ENCODE measurements at places on chromosomes 7 and 10. TPM values are rescaled to one million over a fixed set of nuclear protein-coding genes. Genes with fewer than 3 reads are reported as not detected.

The SNX10 gene
- not detected for total RNA-seq

The TMEM229A gene
- total RNA-seq: not detected

The KCP gene
- not detected for total RNA-seq

The ADCYAP1R1 gene
- not detected for total RNA-seq

The EPO gene
- not detected for total RNA-seq

The DHX32 gene
- 21.6 TPM for total RNA-seq

DNA sequence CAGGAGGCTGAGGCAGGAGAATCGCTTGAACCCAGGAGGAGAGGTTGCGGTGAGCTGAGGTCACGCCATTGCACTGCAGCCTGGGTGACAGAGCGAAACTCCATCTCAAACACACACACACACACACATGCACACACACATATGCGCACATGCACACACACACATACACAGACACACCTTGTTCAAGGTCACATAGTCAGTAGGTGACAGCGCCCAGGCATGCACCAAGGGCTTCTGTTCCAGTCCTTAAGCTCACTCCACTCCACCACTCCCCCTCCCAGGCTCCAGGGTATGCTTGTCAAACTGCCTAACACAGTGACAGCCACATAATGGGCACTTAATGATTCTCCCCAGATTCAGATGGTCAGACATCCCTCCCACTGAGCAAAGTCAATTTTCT, 37.0 kb downstream of the KCNMA1 start:
- no peak for DNase-seq

- no peak for DNase-seq
Measured at GRCh38 chr10:133067149-133068105, 20.3 kb upstream of the ADGRA1 start.

DNA sequence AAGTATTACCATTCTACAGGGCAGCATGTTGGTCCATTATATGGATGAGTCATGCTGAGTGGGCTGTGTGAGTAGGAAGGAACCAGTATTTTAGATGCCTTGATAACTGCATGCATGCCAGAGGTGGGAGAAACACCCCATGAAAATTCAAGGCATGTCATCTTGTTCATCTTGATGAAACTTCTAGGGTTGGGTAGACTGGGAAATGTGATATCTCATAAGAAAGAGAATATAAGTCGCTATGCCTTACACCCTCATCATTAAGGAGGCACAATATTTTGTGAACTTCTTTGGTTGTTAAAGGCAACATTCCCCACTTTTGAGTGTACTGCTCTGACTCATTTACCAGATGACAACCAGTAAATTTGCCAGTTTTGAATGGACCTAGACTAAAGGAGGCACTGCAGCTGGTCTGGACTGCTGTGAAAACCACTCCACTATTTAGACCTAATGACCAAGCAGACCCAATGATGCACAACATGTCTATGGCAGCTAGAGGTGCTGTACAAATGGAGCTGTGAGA, 48.0 kb downstream of the ZNF365 start:
- peak; percentile 96 for DNase-seq

GRCh38 chr7:35415411-35415822, 161.5 kb upstream of the TBX20 start:
- DNase-seq: no peak

- DNase-seq: no peak
Measured at GRCh38 chr7:20477067-20477466, 138.4 kb upstream of the ABCB5 start.

DNA sequence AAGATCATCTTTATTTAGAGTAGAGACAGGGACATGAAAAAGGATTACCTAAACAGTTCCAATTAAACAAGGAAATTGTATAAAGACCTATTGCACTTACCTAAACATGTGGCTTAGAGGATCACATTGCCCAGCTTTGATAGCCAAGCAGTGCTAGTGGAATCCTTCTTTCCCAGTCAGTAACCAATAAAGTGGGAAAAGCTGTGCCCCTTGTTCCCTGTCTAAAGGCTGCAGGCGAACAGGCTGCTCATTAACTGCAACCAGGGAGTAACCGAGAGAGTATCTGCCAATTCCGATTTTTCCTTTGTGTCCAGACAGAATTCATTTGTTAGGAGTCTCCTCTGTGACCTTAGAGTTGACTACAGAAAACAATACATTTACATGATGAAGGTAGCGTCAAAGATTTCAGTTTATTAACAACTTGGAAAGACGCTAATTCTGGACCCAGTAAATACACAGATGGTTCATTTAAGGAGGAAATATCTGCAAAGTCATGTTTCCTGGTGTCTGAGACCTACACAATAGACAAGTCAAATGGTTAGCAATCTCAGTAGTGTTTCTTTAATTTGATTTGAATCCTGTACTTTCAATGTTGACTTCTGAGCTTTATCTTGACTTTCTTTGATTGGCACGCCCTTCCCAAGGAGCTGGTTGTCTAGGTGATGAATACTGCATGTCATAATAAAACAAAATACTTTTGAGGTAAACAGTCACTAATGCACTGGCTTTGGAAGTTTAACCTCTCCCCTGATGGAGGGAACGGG, 57.3 kb upstream of the MET start:
- no peak for DNase-seq

DNA sequence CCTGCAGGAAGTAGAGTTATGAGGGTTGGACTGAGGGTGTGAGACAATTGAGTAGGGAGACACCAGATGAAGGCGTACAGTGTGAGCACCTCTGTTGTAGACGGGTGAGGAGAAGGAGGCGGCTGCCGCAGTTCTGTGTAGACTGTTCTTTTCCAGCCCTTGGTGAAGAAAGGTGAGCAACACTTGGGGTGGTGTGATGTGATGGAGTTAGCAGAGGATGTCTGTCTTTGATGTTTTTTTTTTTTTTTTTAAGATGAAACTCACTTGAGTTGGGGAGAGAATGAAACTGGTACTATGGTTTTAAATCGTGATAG, 42.8 kb upstream of the RNF216 start:
- DNase-seq: no peak

DNA sequence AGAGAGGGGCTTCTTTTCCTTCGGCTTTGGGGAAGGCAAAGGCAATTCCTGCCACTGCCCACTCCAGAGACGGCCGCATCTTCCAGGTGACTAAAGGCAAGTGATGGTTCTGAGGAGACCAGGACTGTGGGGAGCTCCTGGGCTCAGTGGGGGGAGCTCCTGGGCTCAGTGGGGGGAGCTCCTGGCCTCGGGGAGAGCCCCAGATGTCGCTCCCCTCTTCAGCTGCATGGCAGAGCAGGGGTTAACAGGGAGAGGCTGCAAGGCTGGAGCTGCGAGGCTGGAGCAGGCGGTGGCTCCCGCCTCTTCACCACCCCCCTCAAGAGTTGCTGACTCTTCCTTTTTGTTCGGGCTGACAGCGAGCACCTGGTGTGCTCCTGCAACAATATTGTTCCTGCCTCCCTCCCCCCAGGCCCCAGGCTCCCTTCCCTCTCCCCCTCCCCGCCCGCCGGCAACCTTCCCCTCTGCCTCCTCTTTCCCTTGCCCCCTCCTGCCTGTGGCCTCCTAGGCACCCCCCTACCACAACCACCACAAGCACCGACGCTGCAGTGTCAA, 56.3 kb upstream of the LBX1 start:
- DNase-seq: no peak

- DNase-seq: no peak
Measured at GRCh38 chr7:3280946-3281656, 20.0 kb upstream of the SDK1 start.

- DNase-seq: peak; percentile 42
Measured at GRCh38 chr7:135853499-135853898, 104.9 kb upstream of the FAM180A start.

Data from HFFc6 (cell line).